NCI-H2107 (cell line): ENCODE measurements at places on chromosomes 7 and 10.

GRCh38 chr7:74173074-74173473 lies 1.1 kb upstream of the EIF4H start:
- no peak for DNase-seq

GRCh38 chr10:23141995-23142394 lies 46.6 kb downstream of the MSRB2 start:
- no peak for DNase-seq

- DNase-seq = no peak
These were observed 65.4 kb downstream of the PRPF18 start for GRCh38 chr10:13651969-13652720.

DNA sequence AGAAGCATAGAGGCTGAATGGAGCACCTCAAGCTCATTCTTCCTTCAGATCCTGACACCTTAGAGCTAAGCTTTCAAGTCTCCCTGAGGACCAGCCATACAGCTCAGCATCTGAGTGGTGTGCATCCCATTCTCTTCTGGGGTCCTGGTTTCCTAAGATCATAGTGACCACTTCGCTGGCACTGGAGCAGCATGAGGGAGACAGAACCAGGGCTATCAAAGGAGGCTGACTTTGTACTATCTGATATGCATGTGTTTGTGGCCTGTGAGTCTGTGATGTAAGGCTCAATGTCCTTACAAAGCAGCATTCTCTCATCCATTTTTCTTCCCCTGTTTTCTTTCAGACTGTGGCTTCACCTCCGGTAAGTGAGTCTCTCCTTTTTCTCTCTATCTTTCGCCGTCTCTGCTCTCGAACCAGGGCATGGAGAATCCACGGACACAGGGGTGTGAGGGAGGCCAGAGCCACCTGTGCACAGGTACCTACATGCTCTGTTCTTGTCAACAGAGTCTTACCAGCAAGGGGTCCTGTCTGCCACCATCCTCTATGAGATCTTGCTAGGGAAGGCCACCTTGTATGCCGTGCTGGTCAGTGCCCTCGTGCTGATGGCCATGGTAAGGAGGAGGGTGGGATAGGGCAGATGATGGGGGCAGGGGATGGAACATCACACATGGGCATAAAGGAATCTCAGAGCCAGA lies 31.0 kb downstream of the PRSS2 start:
- no peak for DNase-seq

- DNase-seq = no peak
These were observed 287.4 kb downstream of the SKIDA1 start for GRCh38 chr10:21238044-21238443.

DNA sequence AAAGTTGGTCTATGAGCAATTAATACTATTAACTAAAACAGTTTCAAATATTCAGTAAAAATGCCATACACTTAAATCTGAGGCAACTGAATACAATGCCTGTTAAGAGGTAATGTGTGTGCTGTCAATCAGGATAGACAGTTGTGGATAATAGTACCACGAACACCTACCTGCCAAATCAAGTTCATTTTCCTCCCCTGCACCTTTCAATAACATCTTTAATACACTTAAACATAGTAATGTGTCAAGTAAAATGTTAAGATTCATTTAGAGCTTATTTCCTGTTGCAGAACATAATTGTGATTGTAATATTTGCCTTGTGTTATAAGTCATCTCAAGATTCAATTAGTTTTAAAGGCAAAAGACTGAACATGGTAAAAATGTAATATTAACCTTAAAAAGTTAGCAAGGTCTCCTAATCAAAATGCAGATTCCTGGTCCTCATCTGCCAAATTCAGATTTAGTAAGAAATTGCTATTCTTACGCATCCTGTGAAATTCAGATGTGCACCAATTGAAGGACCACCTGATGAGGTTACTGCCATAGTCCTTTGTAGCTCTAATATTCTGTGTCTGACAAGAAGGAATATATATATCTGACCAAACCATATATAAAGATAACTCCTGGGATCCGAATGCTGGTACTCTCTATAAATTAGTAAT lies 37.1 kb downstream of the COL1A2 start:
- no peak for DNase-seq

- DNase-seq = no peak
These were observed 58.4 kb upstream of the PCGF5 start for GRCh38 chr10:91162050-91162494.

- no peak for DNase-seq
These were observed 112.7 kb downstream of the ARHGAP22 start for GRCh38 chr10:48492201-48492600.

DNA sequence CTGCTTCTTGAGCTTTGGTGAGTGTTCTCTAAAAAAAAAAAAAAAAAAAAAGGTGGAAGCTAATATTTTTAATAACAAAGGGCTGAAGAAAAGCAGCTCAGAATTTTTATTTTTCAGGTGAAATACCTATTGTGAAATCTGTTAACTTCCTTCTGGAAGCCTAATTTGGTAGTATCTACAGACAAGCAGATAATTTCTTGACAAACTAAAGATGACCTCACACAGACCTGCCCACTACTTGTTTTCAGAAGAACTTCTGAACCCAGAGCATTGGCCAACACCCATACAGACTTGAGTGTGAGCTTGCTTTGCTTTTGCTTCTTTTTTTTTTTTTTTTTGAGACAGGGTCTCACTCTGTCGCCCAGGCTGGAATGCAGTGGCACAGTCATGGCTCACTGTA lies 31.2 kb downstream of the LRRC4 start:
- DNase-seq = no peak

- no peak for DNase-seq
These were observed 121.1 kb upstream of the RHOBTB1 start for GRCh38 chr10:61065051-61065450.

DNA sequence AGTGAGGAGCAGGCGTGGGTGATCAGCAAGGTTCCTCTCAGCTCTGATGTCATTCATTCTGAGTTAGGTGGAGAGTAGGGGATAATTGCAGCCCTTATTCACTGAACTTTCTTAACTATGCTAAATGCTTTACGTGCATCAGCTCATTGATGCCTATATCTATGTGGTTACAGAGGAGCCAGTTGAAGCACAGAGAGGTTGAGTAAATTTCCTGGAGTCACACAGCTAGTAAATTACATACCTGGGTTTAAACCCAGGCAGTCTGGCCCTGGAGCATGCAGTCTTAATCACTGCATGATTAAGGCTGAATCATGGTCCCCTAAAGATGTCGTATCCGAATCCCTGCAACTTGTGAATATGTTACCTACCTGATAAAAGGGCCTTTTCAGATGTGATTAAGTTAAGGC lies 99.6 kb downstream of the GRK5 start:
- no peak for DNase-seq

- no peak for DNase-seq
These were observed 415.8 kb upstream of the MKI67 start for GRCh38 chr10:128541926-128542475.

DNA sequence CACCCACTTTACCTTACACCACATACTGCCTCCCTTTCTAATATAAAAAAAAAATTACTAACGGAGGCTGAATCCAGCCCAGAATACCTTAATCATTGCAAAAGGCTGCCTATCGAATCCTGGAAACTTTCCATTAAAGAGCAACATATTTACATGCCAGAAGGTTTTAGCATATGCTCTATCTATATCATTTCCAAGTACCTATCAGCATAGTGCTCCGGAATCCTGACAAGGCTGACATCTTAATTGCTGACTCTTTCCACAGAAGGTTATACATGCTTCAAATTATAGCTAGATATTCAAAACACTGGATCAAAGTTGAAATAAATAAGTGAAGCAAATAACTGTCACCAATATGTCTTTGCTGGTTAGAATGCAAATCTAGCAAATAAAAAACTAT lies 170.9 kb upstream of the CDK1 start:
- DNase-seq = no peak

DNA sequence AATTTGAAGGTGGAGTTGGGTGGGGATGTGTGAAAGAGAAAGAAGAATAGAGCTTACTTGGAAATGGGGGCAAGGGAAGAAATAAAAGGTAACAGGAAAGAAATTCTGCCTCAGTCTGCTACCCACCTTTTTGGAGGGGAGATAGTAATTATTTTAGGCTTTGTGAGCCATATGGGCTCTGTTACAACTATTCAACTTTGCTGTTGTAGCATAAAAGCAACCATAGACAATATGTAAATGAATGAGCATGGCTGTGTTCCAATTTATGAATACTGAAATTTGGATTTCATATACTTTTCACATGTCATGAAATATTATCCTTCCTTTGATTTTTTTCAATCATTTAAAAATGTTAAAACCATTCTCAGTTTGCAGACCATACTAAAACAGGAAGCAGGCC lies 176.9 kb downstream of the HPSE2 start:
- DNase-seq = no peak

GRCh38 chr7:33873518-33873917 lies 31.8 kb upstream of the BMPER start:
- DNase-seq = no peak

DNA sequence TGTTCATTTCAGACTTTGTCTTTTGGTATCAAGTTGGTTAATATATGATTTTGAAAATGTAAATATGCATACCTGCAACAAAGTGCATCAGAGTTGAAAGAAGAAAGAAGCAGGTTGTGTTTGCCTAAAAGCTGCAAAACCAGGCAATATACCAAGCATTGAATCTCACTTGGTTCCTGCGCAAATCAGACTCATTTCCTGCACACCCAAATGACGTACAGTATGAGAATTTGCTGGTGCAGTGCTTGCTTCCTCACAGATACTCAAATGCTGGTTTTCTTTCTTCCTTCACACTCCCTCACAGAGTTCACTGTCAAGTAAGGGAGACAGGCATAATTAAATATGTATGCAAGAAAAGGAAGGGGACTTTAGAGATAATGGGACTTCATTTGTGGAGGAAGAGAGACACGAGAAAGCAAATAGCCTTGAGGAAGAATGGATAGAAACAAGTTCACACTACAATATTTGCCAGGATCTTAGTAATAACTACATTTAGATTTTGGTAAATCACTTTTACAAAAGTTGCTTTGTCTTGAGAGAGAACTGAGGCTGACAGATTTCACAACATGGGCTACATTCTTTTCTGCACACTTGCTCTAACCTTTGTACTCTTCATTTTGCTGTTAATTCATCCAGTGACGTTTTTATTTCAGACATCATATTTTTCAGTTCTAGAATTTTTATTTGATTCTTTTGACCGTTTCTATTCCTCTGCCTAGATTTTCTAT lies 56.9 kb upstream of the AOAH start:
- DNase-seq = no peak

GRCh38 chr10:785089-785860 lies 95.8 kb upstream of the DIP2C start:
- DNase-seq = no peak

- no peak for DNase-seq
These were observed 287.0 kb upstream of the CDC14C start for GRCh38 chr7:48637382-48637781.

- no peak for DNase-seq
These were observed 571.1 kb downstream of the IPMK start for GRCh38 chr10:57696641-57697040.

DNA sequence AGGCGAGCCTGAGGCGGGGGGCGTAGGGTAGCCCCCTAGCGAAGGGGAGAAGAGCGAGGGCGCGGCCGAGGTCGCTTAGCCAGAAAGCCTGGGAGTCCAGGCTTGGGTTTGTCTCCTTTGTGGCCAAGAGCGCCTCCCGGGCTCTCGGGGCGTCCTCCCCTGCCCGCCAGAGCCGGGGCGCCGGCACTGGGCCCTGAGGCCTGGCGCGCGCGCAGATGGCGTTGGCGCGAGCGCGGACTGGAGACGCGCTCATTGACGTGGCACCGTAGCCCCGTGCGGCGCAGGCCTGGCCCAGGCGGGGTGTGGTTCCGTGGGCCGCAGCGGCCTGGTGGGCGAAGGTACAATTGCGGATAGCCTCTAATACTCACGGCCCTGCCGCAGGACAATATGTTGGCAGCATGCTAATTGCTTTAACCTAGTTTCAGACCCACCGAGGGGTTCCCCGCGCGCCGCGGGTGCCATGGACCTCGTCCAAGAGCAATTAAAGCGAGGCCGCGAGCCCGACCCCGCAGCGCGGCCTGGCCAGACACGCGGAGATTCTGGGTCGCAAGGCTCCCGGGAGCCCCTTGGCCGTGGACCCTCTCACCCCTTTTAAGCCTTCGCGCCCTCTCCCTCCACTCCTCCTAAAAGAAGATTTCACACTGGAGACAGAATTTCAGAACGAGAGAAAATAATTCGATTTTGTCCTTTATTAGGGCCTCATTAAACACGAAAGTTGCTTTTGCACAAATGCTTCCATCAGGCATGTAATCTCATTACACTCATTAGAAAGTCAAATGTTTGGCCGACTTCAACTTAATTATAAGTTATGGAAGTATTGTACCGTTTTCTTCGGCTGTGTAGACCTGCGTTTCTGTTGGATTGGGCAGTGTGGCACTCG lies 3.1 kb downstream of the PTF1A start:
- DNase-seq = no peak

GRCh38 chr7:47211519-47211973 lies 370.4 kb downstream of the TNS3 start:
- no peak for DNase-seq

GRCh38 chr10:28580825-28581224 lies 47.9 kb downstream of the WAC start:
- DNase-seq = no peak

GRCh38 chr10:63421591-63421990 lies 44.2 kb downstream of the JMJD1C start:
- DNase-seq = no peak

GRCh38 chr7:67912437-67912836 lies 915.8 kb downstream of the TYW1 start:
- no peak for DNase-seq

GRCh38 chr7:82778021-82778420 lies 334.4 kb upstream of the CACNA2D1 start:
- no peak for DNase-seq

GRCh38 chr10:86785037-86785436 lies 28.6 kb downstream of the BMPR1A start:
- DNase-seq = no peak

DNA sequence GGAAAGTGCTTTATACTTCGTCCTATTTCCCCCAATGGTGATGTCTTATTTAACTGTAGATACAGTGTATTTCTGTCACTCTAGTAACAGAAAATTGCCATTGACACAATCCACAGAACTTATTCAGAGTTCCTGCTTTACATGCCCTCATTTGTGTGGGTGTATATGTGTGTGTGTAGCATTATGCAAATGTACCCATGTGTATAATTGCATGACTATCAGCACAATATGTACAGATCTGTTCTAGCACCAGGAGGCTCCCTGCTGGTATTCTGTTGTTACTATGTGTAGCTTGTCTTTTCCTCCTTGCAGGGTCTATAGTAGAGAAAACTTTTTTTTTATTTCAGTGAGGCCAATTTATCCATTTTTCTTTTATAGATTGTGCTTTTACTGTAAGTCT lies 16.5 kb downstream of the CYP3A43 start:
- DNase-seq = no peak
